Fibroblast of mammary gland (primary cell): ENCODE measurements at places on chromosomes 16 and 17.
A peak's percentile ranks its signal among the peaks of the same experiment; 100 is the strongest.

DNA sequence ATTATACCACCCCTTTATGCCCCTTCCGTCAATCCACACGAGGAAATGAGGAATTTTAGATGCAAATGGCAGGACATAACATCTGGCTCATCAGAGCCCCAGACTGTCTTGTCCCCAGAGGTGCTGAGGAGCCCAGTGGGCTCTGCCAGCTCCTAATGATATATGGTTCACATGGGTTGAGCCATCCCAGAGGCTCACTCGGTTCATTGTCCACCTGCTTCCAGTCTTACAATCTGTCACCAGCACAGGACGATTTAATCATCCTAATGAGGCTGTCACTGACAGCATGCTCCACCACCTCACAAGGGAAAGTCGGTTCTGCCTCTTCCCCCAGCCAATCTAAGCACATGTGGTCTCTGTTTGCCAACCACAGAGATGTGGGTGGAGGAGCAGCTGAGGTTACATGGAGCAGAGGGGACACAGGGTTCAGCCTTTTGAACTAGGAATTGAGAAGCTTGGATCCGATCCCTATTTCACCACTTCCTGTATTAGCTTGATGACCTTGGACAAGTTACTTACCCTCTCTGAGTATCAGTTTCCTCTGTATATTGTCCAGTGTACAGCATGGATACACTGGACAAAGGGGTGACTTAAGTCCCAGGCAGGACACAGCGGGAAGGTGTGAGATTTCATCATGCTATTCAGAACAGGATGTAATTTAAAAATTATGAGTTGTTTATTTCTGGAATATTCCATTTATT is 27.0 kb upstream of the DHX8 start:
- peak; percentile 80 for DNase-seq

GRCh38 chr17:79633993-79634813 is 23.4 kb upstream of the RBFOX3 start:
- DNase-seq = no peak

DNA sequence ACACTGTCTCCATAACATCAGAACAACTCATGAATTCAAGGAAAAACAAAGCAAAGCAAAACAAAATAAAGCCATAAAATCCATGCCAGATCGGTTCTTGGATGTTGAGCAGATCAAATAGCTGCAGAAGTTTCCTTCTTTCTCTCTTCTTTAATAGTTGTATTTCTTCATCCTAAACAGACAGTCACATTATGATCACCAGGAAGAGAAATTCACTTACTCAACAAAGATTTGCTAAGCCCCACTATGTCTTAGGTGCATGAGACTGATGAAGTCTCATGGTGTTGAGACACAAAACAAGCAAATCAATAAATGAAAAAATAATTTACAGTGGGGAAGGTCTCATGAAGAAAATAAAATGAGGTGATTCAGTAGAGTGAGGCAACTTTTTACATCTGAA is 72.8 kb downstream of the WIPI1 start:
- no peak for DNase-seq

DNA sequence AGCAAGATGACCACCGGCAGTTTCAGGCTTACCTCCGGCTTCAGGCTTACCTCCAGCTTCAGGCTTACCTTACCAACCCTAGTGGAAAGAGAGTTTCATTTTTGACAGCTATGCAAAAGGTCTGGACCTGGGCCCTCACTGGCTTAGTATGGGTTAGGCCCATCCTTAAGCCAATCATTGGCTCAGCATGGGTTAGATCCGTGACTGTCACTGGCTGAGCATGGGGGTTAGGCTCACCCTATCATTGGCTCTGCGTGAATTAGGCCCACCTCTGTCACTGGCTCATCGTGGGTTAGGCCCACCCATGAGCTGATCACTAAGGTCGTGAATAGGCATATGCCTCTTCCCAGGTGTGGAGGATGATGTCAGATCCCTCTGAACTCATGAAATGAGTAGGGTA is 8.1 kb downstream of the NDE1 start:
- DNase-seq = no peak

GRCh38 chr17:7259555-7259889 is 2.8 kb downstream of the CLDN7 start:
- no peak for DNase-seq

DNA sequence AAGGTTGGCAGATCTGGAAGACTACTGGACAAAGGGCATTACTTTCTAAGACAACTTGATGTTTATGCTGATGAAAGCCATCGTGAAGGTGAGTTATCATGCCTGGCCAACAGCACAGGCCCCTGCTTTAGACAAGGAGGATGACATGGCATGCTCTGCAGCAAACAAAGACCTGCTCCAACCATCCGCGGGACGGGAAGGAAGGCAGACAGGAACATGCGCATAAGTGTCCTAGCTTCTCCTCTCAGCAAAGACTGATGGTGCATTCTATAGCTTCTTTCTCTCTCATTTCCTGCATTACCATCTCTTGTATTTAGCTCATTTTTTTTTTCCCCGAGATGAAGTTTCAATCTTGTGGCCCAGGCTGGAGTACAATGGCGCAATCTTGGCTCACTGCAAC is 5.4 kb downstream of the NPLOC4 start:
- DNase-seq = no peak

- DNase-seq = no peak
Measured at GRCh38 chr16:2770057-2770951, 6.8 kb downstream of the ELOB start.

GRCh38 chr17:83062011-83062817 is 17.2 kb upstream of the METRNL start:
- no peak for DNase-seq

DNA sequence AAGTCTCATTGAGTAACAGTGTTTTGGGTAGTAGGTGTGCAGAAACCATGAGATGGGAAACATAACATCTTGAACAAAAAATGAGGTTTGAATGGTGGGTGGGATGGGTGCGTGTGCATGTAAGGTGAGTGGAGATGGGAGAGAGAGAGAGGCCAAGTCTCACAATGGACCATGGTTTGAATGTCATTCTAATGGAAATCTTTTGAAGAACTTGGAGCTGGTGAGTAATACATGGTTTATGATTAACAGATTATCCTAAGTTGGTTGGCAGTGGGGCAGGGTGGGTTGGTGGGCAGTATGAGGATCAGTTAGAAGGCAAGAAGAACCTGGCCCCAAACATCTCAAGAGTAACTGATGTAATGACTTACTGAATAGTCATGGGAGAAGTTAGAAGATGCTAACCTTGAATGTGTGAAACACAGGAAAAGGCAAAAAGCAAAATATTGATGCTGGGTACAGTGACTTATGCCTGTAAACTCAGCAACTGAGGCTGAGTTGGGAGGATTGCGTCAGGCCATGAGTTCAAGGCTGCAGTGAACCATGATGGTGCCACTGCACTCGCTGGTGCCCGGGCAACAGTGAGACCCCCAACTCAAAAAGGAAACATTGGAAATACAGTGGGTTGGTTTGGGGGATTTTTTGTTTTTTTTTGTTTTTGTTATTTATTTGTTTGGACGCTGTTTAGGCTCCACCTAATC is 32.7 kb downstream of the ZNF207 start:
- no peak for DNase-seq

DNA sequence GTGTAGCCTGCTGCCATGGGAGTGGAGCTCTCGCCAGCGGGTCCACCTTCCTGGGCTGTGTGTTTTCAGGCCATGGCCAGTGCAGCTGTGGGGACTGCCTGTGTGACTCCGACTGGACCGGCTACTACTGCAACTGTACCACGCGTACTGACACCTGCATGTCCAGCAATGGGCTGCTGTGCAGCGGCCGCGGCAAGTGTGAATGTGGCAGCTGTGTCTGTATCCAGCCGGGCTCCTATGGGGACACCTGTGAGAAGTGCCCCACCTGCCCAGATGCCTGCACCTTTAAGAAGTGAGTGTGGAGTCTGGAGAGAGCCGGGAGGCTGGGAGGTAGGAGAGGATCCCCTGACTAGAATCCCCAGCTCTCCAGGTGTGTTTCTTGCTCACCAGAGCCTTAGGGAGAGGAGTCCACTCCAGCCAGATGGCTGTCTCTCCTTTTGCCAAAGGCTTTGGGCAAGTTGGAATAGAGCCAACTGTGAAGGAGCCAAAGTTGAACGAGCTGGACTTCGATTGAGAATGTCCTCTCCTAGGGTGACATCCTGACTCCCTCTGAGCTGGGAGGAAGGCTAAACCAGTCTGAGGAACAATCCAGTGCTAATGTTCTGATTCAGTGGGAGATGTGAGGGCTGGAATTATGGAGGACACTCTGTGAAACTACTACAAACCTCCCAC is 24.4 kb upstream of the EFCAB13 start:
- no peak for DNase-seq

DNA sequence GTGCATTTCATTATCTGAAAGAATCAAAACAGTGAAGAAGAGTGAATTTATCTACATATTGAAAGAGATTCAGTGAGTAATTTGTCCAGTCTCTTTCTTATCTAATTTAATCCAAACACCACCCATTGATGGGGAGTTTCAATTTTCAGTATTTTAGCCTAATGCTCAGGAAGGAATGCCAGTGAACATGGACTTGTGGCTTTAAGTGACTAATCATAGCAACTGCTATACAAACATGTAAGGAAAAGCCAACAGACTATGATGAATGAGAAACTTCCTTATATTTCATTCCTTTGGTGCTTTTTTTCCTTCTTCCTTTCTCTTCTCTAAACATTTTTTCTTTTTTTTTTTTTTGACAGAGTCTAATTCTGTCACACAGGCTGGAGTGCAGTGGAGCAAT is 885.8 kb downstream of the KCNJ2 start:
- peak; percentile 36 for DNase-seq

DNA sequence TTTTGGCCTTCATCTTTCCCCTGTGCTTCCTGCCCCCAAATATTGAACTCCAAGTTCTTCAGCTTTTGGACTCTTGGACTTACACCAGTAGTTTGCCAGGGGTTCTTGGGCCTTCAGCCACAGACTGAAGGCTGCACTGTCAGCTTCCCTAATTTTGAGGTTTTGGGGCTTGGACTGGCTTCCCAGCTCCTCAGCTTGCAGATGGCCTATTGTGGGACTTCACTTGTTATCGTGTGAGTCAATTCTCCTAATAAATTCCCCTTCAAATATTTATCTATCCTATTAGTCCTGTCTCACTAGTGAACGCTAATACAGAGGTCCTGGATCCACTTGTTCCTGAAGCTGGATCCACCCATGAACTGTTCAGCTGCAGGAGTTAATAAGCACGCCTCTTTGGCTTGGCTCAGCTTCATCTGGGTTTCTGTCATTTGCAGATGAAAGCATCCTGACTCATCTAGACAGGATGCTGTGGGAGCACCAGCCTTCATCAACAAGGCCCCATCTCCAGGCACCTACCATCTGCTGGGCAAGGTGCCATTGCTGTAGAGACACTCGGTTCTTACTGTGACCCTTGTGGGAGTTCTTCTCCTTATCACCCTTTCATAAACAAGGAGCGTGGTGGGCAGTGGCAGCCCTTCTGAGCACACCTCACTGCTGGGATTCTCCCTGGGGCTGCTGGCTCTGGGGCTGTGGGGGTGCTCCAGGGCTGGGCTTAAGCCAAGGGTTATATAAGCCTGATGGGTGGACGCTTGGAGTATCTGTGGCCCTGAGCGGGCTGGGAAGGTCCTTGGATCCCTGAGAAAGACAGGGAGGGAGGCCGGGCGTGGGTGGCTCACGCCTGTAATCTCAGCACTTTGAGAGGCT is 23.1 kb downstream of the LAT start:
- peak; percentile 98 for DNase-seq

DNA sequence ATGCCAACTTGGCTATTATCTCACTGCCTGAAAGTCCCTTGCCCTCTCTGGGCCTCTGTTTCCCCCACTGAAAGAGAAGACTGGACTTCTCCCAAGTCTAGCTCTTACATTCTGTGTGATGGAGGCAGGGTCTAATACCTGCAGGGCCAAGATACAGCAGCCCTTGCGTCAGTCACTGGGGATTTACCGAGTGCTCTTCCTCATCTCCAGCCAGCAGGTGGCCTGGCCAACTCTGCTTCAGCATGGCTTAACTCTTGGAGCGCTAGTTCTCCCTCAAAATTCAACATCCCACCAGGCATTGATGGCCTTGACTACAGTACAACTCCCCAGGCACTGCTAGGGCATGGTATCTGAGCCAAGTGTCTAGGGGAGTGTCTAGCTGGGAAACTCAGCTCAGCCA is 19.9 kb upstream of the MTMR4 start:
- no peak for DNase-seq

- peak; percentile 71 for DNase-seq
Measured at GRCh38 chr16:4212934-4213296, 29.0 kb downstream of the SRL start.

DNA sequence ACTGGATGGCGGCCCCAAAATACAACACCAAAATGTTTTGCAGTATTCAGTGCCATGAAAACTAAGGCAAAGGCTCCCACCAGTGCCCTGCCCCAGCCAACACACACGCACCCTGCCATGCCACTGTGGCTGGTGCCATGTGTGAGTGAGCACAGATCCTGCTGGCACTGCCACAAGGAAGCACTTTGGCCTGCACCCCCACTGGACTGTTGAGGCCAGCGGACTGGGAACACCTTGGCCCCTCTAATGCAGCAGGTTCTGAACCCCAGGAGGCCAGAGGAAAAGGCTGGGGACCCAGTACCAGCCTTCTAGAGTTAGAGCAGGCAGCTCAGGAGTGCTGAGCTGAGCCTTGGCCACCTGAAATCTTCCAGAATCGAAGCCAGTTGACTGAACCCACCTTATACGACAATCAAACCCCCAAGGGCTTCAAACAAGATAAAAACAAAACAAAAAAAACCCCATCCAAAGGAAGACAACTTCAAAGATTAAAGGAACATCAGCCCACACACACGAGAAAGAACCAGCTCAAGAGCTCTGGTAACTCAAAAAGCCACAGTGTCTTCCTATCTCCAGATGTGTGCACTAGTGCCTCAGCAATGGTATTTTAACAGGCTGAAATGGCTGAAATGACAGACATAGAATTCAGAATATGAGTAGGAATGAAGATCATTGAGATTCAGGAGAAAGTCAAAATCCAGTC is 21.5 kb downstream of the NLRP1 start:
- DNase-seq = no peak

DNA sequence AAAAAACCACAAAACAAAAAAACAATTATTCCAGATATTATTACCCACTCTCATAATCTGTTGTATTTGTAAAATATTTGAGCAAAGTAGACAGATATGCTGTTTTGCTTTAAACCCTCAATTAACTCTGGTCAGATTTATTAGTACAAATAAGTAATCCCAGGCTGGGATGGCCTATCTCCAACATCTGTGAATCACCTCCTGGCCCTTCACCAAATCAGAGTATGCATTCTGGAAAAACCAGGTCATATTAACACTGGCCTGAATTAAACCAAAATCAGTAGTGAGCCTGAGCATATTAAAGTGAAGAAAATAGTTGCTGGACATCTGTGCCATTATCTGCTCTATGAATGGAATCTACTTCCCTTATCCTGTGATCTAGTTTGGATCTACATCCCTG is 41.0 kb downstream of the STAT3 start:
- DNase-seq = peak; percentile 90

DNA sequence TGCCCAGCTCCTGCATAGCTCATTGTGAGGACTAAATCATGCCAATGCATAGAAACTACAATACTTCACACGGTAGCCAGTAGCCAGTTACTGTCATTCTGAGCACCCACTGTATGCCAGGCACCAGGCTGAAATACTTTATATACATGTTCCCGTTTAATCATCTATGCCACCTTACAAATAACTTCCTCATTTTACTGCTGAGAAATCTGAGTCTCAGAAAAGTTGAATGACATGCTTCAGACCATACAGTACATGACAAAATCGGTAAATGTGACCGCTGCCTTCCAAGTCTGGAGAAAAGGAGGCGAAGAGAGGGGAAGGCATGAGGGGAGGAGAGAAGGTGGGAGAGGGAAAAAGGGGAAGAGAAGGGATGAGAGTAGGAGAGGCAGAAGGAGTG is 9.2 kb upstream of the TLCD3B start:
- DNase-seq = no peak

- DNase-seq = no peak
Measured at GRCh38 chr16:81442916-81443687, 1.5 kb upstream of the CMIP start.
